Upper lobe of left lung (tissue), 6 donors: ENCODE measurements at places on chromosomes 4 and X. TPM values are rescaled to one million over a fixed set of nuclear protein-coding genes. Genes with fewer than 3 reads are reported as not detected.
A peak's percentile ranks its signal among the peaks of the same experiment; 100 is the strongest.

- H3K4me1 ChIP-seq = no peaks in the 10 kb centered on the region
- H3K27ac ChIP-seq = no peak overlapping the region
- no peaks in the 10 kb centered on the region for H3K36me3 ChIP-seq
- H3K27me3 ChIP-seq = no peaks in the 10 kb centered on the region
- DNase-seq = peak; percentile 86
These were observed 584 bp downstream of the TMEM271 start for GRCh38 chr4:575281-576141.

- H3K27me3 ChIP-seq = no peaks in the 10 kb centered on the region
- H3K36me3 ChIP-seq = no peaks in the 10 kb centered on the region
These were observed 2.3 kb downstream of the ODAM start for GRCh38 chr4:70197842-70198241.

- H3K4me3 ChIP-seq = no peak overlapping the region
- DNase-seq = no peak
- H3K4me1 ChIP-seq = peaks cover 11% of the 10 kb centered on the region
- H3K27ac ChIP-seq = no peak overlapping the region
- no peaks in the 10 kb centered on the region for H3K27me3 ChIP-seq
These were observed 35.8 kb downstream of the CPEB2 start for GRCh38 chr4:15037923-15038541.

DNA sequence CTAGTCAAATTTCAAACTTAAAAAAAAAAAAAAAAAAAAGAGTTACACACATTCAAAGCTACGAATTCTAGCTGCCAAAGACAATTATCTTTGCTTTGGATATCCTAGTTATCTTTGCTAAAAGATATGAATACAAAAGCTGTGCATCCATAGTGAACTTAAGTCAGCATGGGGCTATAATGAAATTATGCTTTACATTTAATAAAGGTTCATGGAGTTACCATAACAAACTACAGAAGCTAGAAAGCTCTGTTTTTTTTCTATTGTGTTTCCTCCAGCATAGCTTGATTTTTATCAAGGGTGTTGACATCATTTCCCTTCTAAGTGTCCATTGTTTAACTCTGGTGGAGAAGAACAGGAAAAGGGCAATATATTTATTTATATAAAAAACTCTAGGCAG is 234.1 kb downstream of the ANKRD50 start:
- H3K36me3 ChIP-seq = no peaks in the 10 kb centered on the region
- H3K4me1 ChIP-seq = peaks cover 2% of the 10 kb centered on the region
- no peak overlapping the region for H3K4me3 ChIP-seq
- no peaks in the 10 kb centered on the region for H3K27me3 ChIP-seq
- H3K27ac ChIP-seq = no peak overlapping the region

GRCh38 chrX:3631196-3631595 is 82.3 kb downstream of the PRKX start:
- peaks cover 28% of the 10 kb centered on the region for H3K36me3 ChIP-seq
- no peaks in the 10 kb centered on the region for H3K27me3 ChIP-seq
- no peak for DNase-seq
- no peaks in the 10 kb centered on the region for H3K4me1 ChIP-seq
- H3K4me3 ChIP-seq = no peak overlapping the region

IL2 gene
- total RNA-seq = 1.8 TPM

MAGEB2 gene
- total RNA-seq = not detected

DNA sequence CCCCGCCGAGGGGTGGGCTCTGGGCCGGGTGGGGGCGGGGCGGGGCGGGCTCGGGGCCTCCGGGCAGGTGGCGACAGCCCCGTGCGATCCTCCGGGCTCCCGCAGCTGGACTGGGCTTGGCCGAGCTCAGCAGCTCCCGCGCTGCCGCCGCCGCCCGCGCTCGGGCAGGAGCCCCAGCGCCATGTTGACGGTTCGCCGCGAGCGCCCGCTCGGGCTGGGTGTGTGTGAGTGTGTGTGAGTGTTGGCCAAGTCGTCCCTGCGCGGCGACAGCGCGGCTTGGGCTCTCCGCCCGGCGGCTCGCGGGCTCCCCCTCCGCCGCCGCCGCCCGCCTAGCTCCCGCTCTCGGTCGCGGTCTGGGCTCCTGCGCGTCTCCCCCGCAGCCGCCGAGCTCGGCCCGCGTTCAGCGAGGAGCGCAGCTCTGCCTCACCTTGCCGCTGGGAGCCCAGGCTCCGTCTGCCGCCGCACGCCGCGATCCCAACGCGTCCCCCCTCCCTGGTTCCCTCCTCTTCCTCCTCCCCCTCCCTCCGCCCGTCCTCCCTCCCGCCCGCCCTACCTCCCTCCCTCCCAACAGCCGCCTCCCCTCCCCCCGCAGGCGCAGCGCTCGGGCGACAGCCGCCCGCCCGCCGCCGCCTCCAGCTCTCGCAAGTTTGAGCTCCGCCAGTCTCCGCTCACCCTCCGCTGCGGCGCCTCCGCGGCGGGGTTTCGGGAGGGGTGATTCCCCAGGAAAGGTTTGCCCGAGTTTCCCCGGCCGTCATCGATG is at the start of gene BCOR:
TSS of gene BCOR (minus strand) at position 455 of the 760 bp plus-strand sequence. CDS start 20,029 bp downstream, outside the sequence.
- peaks cover 22% of the 10 kb centered on the region for H3K4me1 ChIP-seq
- peak within 1 kb of the TSS; percentile 56 for H3K4me3 ChIP-seq
- no peaks in the 10 kb centered on the region for H3K27me3 ChIP-seq
- no peaks in the 10 kb centered on the region for H3K36me3 ChIP-seq
- DNase-seq = peak; percentile 73
- H3K27ac ChIP-seq = peak within 1 kb of the TSS; percentile 91
